CD4-positive, alpha-beta T cell treated with Interleukin-1 beta for 1 hour (primary cell): ENCODE measurements at places on chromosomes 4 and X.

DNA sequence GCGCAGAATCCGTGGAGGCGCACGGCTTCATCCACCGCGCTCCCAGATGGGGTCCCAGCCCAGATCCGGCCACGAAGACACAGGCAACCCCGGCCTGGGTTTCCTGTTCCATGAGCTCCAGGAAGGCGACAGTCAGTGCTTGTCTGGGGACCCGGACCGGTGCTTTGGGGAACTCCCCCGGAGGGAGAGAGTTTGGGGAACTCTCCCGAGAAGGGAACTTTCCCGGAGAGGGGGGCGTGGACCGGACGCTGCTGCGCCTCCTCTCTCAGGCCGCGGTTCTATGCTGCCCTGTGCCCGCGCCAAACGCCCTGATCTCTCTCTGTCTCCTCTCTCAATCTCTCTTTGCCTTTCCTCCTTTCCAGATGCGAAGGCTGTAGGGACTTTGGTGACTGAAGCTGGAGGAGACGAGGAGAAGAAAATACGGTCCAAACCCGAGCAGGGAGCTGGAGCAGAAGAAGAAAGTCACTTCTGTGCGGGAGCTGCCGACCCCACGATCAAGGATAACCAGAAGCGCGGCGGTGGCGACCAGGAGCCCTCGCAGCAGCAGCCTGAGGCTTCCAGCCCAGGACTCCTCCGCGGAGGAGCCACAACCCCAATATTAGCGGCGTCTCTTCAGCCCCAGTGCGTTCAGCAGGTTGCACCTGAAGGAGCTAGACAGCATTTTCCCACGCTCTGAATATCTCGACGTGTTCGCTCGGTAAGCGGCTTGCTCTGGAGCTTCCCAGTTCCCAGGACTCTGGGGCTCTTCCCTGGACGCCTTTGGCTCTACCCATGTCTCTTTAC is 47.6 kb upstream of the NKAP start:
- peak; percentile 6 for DNase-seq

GRCh38 chr4:158259955-158260575 is 49.8 kb downstream of the TMEM144 start:
- DNase-seq: no peak

- no peak for DNase-seq
These were observed 27.9 kb downstream of the CCDC149 start for GRCh38 chr4:24884902-24885301.

GRCh38 chrX:47080915-47081236 is 2.6 kb downstream of the RGN start:
- DNase-seq: no peak

- DNase-seq: no peak
These were observed 349.4 kb downstream of the FAT4 start for GRCh38 chr4:125663896-125664767.

GRCh38 chr4:26110493-26110892 is 196.5 kb downstream of the SMIM20 start:
- DNase-seq: no peak

DNA sequence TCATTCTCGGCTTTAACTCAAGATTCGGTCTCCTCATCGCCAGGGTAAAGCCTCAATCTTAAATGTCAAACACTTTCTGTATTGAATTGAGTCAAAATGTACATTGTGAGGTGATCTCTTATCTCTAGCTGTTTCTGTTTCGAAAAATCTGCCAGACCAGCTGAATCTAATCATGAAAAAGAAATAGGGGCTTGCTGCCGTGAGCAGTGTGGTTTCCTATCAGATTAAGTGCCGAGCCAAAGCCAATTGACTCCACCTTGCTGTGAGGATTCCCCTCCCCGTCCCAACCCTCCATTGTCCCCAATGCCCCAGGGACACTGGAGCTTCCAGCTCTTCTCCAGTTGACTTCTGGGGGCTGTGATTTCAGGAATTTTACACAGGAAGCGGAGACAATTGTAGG is 12.5 kb upstream of the CRLF2 start:
- no peak for DNase-seq

DNA sequence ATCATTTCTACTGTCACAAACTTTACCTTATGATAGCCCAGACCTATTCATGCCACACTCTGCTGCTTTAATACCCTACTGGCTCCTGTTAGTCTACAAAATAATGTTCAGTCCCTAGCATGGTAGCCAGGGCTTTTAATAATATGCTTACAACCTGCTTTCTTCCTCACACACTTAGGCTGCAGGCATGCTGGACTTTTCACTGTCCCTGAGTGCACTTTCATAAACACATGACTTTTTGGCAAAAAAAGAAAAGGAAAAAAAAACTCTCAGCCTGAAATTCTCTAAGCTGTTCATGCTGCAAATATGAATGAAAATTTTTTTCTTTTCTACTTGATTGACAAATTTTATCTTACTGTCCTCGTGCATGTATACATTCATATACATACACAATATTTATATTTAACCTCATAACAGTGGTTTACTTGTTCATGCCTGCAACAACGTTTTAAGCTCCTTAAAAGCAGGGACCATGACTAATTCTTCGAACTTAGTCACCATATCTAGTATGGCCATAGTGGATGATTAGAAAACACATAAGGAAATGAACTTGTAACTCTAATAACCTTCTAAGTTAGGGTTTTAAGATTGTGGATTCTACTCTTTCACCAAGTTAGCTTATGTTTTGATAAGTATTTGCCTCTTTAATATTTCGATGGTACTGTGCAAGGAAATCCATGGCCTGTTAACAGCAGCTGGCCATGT is 229.5 kb downstream of the SPCS3 start:
- DNase-seq: no peak

GRCh38 chrX:7071390-7071789 is 76.1 kb upstream of the STS start:
- no peak for DNase-seq

DNA sequence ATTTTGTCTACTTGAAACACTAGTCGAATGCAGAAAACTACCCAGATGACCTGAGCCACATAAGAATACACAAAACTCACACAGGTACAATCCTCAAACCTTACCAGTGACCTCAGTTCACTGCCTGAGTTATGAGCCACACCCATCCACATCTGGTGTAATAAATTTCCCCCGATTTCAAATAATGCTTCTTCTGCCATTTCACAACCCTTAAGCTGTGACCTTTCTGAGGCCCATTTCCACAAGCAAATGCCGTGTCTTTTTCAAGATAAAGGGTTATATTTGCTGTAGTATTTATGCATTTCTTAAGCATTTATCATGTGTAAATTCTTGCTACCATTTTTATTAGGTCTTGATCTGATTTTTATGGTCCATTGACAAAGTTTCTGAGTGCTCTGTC is 1.8 kb upstream of the ARHGEF38 start:
- no peak for DNase-seq

DNA sequence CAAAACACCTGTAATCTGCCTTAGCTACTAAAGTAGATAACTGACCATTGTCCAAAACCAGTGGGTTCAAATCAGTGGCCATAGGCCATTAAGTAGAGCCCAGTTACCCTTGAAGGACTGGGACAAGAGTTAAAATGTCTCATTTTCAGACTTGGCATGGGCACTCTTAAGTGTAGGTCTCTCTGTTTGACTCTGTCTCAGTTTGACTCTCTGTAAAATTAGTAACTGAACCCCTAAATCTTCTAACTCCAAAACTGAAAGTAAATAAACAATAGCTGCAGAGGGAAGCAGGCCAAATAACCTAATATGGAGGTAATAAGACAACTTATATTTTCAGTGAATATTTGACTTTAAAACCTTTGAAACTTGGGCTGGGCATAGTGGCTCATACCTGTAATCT is 89.1 kb downstream of the SLC16A2 start:
- DNase-seq: no peak

DNA sequence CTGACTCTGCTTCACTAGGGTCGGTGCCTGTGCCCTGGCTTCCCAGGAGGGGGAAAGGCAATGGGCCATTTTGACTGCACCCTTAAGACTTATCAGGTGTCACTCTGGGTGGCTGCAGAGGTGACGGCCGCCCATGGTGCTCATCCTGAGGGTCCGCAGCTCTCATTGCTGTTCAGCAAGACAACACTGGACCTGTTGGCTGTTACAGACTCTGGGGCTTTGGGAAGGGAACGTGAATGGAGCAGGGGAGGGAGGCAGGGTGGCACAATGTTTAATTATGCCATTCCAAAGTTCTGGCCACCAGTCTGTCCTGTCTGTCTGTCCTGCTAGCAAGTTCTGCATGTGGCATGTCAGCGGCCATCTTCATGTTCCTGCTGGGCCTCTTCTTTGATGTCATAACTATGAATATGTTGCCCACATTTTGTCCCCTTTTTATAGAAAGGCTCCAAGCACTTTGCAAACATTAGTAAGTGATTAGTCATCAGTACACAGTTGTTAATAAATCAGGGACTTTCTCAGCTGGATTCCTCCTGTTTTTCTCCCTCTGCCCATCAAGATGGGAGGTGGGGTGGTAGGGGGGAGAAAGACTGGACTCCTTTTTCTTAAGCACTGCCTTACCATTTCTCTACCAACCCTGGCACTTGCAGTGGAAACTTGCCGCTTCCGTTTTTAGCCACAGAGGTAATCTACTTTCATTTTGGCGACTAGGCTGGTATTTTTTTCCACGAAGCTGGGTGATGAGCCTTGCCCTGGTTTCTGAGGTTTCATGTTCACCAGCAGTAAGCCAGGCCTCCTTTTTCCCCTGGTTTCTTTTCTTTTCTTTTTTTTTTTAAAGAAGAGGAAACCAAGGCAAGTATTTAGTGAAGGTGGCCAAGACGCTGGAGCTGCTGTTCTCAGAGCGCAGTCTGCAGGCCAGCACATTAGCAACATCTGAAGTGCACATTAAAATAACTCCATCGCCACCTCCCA is 88.6 kb upstream of the TRIM2 start:
- peak; percentile 67 for DNase-seq

DNA sequence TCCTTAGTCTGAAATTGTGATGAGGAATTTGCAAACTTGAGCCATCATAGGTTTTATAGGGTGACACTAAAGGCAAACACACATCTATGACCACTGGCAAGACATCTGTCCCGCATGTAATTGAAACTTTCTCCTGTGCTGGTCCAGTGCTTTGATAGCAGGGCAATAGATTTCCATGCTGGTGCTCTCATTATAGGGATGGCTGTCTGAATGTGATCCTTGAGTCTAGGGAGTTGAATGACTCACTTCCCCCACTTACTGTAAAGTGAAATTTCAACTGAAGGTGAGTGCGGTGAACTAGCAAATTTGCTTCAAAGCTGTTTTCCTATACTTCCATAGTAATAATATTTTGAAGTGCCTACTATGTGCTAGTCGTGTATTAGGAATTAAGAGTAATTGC is 1630.0 kb downstream of the STIM2 start:
- DNase-seq: no peak

DNA sequence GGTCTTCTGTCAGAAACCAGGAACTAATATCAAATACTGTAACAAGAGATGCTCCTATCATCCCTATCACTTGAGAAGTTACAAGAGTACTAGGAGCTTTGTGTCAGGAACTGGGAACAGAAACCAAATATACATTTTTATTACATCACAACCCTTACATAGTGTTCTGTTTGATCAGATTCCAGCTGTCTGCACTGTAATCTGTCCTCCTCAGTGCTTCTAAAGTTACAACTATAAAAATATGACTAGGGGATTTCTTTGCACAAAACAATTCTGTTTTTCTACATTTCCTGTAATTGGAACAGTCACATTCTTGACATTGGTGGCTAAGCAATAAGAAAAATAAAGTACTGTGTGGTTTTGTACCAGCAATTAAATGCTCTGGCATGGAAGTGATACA is 686.0 kb downstream of the PDHA2 start:
- no peak for DNase-seq

- DNase-seq: no peak
These were observed 230.5 kb upstream of the PUDP start for GRCh38 chrX:7378406-7378805.

- no peak for DNase-seq
These were observed 45.4 kb downstream of the EDNRA start for GRCh38 chr4:147526272-147526654.

DNA sequence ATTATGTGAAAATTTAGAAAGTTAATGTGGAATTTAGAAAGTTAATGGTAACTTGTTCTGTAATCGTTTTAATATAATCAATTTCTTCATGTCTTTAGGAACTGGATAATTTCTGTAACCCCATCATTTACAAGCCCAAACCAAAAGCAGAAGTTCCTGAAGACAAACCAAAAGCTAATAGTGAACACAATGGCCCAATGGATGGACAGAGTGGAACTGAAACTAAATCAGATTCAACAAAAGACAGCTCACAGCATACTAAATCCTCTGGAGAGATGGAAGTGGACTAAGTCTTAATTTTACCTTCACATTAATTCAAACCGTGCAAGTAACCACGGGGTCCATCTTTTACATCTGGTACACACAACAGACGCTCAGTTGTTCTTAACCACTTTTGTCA is 48.1 kb upstream of the PLK4 start:
- DNase-seq: no peak

- no peak for DNase-seq
These were observed 479.5 kb downstream of the NKX6-1 start for GRCh38 chr4:84019626-84020025.
